T-helper 22 cell (primary cell): ENCODE measurements at places on chromosomes 3 and 15.

GRCh38 chr15:71051539-71051938 is 63.7 kb upstream of the THSD4 start:
- no peak for DNase-seq

DNA sequence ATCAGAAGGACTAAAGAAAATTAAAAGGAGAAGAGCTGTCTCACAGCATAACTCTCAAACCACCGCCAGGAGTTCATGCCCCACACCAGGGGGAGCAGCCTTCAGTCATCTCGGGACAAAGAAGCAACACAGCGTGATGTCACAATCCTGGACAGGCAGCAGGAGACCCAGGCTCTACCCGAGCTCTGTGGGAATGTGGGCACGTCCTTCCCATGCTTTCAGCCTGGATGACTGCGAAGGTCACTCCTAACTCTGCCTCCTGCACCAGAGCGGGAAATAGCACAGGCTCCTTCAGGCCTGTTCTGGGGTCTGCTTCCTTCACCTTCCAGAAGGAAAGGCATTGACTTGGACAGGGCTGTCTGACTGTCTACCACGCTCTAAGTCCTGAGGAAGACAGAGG is 31.3 kb downstream of the NOX5 start:
- no peak for DNase-seq

DNA sequence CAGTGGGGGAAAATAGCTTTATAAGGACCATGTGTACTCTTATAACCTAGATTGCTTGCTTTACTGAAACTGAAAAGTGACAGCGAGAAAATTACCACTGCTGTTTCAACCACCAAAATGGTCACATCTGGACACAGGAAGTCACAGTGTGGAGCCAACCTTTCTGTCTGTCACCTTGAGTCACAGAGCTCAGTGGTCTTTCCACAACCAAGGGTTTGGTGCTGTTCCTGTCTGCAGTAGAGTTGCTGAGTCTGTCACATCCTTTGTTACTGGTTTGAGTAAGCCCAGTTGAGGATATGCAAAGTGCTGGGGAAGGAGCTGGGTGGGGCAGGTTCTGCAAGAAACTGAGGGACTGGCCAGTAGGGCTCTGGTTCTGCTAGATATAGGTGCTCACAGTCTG is 139.1 kb upstream of the EIF1B start:
- no peak for DNase-seq

- DNase-seq, result no peak
Measured at GRCh38 chr3:136631424-136631823, 120.8 kb downstream of the STAG1 start.

DNA sequence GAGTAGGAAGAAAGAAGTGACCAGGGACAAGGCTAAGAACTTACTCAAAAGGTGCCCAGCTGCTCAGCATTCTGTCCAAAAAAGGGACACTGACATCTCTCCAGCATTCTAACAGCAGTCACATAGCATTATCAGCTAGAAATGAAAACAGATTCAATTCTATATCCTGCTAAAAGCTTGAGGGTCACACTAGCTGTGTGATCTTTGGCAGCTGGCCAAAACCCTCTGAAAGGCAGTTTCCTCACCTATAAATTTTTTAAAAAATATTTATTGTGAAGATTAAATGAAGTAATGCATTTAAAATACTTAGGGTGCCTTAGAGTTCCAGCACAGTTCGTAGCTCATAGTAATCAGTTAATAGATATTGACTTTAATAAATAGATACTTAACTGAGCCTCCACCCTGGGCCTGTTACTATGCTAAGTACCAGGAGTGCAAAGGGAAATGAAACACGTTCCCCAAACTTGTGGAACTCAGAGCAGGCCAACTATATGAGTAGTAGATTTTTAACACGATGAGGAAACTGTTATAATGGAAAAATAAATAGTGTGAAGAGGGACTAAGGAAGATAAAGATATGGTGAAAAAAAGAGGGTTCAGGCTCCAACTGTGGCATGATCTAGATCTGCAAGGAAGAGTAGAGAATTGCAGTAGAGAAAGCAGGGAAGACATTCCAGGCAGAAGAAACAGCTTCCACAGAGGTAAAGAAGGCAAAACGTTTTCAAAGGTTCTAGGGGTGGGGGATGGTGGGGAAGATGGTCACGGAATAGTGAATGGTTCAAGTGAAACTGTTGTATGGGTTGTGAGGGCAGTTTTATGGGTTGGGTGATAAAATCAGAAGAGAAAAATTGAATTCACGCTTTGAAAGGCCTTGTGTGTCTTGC is 11.4 kb downstream of the CD86 start:
- no peak for DNase-seq
